Esophagus squamous epithelium (tissue), 5 donors: ENCODE measurements at places on chromosomes 7 and 10. TPM values are rescaled to one million over a fixed set of nuclear protein-coding genes. Genes with fewer than 3 reads are reported as not detected.

DNA sequence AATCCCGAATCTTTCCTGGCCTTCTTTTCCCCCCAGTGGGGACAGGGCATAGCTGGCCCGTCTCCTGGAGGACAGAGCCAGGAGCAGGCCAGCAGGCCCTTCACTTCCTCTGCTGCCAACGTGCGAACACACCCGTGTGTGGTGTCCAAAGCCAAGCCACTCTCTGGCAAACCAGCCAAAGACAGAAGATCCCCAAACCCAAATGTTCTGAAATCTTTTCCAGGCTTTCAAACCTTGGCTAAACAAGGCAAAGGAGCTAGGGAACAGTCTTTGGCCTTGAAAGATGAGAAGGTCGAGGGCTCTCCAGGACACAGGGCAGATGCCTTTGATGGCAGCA is 63.0 kb downstream of the PROSER2 start:
- no peak for DNase-seq

Gene OR2A25
- total RNA-seq, result not detected

DNA sequence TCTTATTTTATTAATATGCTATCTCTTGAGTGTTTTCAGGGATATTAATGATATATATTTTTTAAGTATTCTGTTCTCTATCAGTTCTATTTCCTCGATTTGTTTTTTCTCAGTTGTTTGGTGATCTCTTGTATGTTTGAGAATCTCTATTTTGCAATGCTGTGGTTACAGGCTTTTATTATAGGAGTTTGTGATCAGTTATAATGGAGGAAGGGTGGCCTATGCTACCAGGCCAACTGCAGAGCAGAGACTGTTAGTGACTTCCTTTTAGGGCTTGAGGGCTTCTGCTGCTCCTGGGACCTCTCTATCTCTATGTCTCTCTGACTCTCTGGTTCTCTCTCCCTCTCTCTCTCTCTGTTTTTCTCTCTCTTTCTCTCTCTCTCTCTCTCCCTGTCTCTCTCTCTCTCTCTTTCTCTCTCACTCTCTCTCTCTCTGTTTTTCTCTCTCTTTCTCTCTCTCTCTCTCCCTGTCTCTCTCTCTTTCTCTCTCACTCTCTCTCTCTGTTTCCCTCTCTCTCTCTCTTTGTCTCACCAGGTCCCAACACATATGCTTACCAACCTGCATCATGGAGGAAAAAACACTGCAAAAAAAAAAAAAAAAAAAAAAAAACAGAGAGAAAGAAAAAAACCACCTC is 69.4 kb upstream of the CAV2 start:
- no peak for DNase-seq

- DNase-seq, result no peak
Observed at GRCh38 chr7:150931199-150931869, 46.8 kb downstream of the KCNH2 start.

- no peak for DNase-seq
Observed at GRCh38 chr7:139078399-139078798, 31.1 kb downstream of the ZC3HAV1 start.

DNA sequence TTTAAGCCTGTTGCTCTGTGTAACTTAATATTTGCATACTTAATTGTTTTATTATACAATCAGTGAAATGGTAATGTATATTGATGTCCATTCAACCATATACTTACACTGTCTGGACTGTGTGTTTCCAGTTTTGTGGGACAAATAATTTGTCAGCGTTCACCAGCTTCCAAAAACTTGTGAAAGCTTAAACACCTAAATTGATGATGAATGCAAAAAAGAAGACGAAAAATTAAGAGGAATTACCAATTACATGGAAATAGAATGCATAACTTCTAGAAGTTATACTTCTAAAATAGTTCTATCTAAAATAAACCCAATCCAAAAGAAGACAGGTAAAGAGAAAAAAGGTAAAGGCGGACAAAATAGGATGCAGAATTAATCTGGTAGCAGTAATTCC is 155.0 kb upstream of the FZD1 start:
- DNase-seq, result no peak

- no peak for DNase-seq
Observed at GRCh38 chr10:90227217-90227656, 525.8 kb downstream of the KIF20B start.

GRCh38 chr10:103040418-103040817 is 122.3 kb downstream of the CNNM2 start:
- DNase-seq, result no peak

DNA sequence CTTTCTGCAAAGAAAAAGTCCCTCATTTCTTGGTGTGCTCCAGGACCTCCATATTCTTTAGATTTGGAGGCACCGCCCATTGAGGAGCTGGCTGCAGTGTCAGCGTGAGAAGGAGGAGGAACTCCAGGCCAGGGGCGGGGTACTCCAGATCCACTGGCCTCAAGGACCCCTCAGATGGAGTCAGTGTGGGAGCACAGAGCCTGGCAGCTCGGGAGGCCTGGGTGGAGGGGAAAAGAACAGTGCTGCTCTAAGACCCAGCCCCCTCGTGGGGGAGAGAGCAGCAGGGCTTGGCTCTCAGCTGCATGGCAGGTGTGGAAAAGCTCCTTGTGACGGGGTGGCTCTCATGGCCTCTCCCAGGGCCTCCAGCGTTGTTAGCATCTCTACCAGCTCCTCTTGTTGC is 70.5 kb downstream of the ITGB1 start:
- DNase-seq, result no peak

DNA sequence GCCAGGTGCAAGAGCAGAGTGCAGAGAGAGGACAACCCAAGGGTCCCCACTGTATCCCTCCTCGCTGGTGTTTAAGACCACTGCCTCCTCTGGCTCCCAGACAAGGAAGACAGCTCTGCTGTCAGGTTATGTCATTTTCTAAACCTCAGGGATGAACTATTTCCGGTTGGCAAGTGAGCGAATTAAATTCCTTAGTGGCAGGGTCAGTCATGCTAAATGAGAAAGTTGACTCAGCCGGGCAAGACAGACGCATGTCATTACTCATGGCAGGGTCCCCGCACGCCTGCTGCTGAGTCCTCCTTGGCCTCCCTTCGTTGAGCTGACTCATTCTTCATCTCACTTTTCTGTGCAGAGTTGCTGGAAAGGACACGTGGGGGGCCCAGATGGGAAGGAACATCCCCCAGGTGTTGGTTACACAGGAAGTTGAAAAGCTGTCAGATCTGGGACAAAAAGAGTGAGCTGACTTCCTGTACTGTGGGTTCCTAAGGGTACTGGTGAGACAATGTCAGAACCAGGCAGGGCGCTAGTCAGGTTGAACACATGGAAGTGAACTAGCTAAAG is 47.1 kb upstream of the UCN3 start:
- no peak for DNase-seq

DNA sequence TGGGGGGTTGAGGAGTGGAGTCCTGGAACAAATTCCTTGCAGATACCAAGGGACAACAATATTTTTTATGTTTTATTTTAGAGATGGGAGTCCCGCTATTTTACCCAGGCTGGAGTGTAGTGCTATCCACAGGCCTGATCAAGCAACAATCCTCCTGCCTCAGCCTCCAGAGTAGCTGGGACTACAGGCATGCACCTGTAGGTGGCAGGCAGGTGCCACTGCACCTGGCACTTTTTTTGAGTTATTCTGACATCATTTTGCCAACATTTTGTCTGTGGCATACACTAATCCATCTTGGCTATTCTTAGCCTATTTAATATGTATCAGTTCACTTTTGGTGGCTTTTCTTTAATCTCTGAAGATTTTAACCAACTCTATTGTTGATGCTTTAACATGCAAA is 317.8 kb upstream of the MTPN start:
- no peak for DNase-seq

Gene CLDN3
- total RNA-seq, result not detected

- DNase-seq, result no peak
Observed at GRCh38 chr7:44275957-44276570, 49.3 kb downstream of the CAMK2B start.

DNA sequence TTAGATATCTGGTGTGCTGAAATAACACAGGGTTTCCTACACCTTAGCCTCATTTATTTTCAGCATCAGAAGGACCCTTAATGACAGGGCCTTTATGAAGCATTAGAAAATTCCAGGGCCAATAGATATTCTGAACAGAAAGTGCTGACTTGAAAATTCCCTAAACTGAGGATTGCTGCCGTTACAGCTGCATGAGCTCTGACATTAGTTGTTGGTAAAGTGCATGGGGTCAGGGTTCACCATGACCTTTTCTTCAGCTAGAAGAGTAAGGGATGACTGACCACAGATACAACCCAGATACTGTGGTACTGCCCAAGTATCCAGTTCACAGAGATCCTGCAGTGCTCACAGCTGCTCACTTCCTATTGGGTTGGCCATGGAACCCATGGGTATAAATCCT is 181.7 kb upstream of the SLC25A13 start:
- no peak for DNase-seq

- DNase-seq, result no peak
Observed at GRCh38 chr10:69486922-69487730, 35.9 kb downstream of the TSPAN15 start.

DNA sequence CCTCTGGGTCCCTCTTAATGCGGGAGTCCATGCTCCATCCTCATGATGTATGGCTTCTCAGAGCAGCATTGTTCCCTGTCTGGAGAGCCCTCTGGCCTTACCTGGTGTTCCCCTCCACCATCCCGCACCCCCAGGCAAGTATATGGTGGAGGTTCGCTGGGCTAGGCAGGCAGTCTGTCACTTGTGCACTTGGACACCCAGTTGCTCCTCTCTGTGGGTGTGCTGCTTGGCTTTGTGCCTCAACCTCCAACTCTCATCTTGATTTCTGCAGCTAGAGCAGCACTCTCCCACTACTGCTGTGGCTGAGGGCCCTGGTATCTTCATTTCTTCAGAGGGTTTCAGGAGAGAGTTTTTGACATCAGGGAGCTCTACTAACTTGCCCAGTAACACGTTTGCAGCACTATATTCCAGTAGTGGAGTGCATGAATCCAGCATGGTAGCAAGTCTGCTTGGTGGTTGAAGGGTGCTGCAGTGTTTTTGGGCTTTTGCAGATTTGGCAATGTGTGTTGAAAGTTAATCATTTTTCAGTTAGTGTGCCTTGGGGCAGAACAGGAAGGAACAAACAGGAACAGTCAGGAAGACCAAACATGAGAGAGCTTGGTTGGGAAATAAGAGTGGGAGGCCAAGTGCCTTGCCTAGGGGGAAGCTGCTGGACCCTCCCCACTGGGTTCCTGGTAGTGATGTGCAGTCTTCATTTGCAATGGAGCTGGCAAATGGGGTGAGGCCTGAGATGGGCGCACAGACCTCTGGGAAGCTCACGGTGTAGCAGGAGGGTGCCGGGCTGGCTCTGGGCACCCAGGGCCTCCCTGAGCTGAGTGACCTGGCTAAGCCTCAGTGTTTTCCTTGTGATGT is 37.4 kb downstream of the TSPAN14 start:
- no peak for DNase-seq

Gene COA1
- total RNA-seq, result 59.1 TPM

GRCh38 chr10:78768041-78768835 is 300.5 kb upstream of the ZMIZ1 start:
- no peak for DNase-seq

DNA sequence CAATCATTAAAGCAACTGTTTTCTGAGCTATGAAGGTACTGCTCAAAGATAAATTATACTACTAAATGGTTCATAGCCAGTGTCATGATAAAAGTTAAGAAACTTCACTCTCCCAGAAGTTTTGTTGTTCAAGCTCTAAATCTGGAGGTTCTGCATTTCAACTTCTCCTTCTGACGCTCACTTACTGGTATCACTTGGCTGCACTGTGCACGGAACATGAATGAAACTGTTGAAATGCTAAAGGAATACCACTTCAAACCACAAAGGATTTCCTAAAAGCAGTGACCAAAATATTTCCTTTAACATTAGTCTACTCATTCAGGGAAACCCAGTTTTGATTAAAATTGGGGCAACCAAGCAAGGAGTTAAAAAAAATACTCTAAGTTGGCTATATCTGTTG is 93.6 kb downstream of the UBE2H start:
- no peak for DNase-seq

Gene LIPN
- not detected for total RNA-seq

DNA sequence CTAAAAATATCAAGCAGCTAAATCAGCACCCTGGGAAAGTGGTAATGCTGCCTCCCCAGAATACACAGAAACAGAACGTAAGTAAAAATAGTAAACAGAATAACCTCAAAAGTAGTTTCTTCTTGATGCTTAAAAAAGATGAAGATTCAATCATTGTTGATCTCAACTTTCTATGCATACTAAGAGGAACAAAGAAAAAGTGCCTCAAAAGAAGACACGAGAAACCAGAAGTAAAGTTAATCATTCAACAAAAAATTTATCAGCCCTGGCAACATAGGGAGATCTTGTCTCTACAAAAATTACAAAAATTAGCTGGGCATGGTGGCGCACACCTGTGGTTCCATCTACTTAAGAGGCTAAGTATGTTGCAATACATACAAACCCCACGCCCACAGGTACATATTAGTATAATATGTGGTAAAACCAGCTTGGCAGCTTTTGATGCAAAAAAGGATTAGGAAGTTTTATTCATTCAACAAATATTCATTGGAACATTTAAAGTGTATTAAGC is 153.7 kb downstream of the NRBF2 start:
- DNase-seq, result no peak

DNA sequence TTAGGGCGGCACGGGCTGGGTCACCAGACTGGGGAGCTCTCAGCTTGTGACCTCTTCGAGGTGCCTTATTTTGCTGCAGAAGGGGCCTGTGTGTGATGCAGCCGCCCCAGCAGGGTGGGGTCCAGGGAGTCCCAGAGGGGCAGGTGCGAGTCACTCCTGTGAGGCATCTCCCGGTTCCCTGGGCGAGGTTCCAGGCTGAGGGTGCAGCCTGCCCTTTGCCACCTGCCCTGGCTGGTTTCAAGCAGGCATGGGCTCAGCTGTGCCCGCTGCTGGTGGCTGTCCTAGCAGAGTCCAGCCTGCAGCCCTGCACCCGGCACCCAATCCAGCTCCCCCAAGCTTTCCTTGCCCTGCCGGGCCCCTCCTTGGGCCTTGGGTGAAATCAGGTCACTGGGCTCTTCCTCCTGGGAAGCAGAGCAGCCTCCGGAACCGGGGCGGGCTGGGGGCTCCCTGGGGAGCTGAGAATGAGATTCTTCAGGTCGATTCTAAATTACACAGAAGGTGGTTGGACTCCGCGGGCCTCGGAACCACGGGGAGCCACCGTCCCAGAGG is 64.8 kb downstream of the PWWP2B start:
- DNase-seq, result no peak

Gene AIMP2
- total RNA-seq, result 34.7 TPM

Gene NOS3
- 1.8 TPM for total RNA-seq

Gene CHCHD2
- total RNA-seq, result 296 TPM

DNA sequence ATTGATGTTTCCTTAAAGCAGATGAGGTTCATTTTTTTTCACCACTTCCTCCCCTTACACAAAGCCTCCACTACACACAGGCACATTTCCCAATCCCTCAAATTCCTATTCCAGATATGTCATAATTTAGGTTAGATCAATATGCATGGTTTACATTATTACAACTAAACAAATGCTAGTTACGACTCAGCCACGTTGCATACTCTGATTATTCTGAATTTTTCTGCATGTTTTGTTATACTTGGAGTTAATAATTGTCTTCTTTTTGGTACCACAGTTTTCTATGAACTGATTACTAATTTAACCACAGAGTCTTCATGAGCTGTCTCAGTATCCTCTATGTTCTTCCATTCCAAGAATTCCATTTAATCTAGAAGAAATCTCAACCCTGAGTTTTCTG is 4.4 kb upstream of the BICC1 start:
- DNase-seq, result no peak
